M059J (cell line): ENCODE measurements at places on chromosomes 7 and 10.

DNA sequence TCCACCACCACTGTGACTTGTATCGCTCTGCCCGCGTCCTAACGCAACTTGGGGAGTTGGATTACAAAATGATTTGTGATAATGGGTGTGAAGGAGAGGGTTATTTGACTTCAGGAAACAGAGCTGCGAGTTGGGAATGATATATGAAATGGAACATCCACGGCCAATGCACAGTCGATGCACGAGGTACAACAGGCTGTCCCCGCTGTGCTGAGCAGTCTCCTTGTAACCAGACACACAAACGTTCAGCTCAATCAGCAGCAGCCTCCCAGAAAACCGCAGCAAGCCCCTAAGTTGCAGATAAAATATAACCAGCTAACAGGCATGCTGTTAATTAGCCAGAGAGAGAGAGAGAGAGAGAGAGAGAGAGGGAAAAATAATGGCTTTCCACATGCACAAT, 332.7 kb upstream of the MGMT start:
- DNase-seq = no peak

GRCh38 chr10:64040781-64041180, 519.6 kb downstream of the REEP3 start:
- no peak for DNase-seq

DNA sequence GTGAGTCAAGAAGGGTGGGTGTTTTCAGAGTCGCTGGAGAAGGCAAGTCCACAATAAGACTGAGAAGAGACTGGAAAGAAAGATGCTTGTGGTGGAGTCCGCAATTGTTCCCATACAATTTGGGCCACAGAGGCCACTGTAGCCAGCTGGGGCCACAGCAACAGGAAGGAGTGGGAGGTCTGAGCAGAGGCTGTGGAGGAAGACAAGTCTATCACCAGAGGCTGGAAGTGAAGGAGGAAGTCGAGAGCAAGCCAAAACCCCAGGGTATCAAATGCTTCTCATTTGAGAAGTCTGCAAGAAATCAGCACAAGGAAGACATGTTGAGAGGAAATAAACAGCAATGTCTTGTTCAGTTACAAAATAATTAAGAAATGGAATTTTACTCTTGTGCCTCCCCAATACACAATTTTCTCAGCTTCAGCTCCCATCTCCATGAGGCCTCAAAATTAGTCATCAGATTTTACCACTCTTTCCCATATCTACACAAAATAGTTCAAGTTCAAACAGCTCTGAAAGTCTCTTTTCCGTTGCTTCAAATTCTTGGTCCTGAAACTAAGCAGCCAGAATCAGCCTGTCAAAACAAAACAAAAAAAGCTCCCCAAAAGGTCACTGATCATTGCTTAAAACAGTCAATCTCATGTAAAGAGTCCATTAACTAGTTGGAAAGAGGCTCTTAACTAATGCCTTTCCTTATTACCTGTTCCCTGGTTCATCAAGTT, 31.6 kb downstream of the SLC16A12 start:
- peak; percentile 54 for DNase-seq

DNA sequence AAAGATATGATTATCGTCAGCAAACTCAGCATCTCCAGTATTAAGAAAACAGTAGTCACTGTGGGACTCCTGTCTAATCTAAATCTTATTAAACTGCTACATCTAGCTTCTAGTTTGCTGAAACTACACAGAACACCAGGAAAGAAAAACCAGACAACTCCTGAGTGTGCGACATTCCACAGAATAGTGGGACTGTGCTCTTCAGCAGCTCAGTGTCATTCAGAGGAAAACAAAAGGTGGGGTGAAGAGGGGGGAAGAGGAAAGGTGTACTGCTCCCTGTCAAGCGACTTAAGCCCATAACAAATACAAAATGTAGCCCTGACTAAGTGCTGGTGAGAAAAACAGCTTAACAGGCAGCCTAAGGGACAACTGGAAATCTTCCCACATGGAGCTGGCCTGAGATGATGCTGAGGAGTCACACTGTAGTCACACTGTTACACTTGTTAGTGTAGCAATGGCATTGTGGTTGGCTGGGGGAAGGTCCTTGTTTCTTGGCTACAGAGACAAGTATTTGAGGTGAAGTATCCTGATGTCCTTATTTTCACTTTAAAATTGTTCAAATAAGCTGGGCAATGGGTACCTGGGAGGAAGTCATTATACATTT, 135.5 kb downstream of the USP6NL start:
- DNase-seq = peak; percentile 12

- no peak for DNase-seq
These were observed 180.1 kb upstream of the CCDC6 start for GRCh38 chr10:60086421-60086820.
